ENCODE measurements at places on chromosomes 12 and 14.
A peak's percentile ranks its signal among the peaks of the same experiment; 100 is the strongest.

DNA sequence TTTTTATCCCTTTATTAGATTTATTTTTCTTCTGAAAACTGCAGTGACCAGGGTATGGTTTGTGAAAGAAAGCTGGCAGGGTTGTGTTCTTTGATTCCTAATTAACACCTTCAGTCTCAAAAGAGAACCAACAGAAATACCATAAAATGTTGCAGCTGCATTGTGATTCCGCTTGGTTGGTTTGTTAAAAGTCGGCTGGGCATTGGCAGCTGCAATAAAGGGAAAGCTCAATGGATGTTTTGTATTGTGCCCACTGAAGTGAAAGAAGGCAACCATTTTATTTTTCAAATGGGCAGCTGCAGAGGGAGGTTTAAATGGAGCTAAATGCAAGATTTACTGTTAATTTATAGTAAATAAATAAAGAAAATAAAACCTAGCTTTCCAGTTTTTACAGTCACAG is 16.7 kb downstream of the LGR5 start:
- DNase-seq, result no peak

- DNase-seq, result no peak
These were observed 6.0 kb downstream of the TEDC1 start for GRCh38 chr14:105496831-105497591.

- no peak for DNase-seq
These were observed 524.1 kb upstream of the TBX3 start for GRCh38 chr12:115208098-115208497.

- DNase-seq, result no peak
These were observed 16.1 kb downstream of the TAMALIN start for GRCh38 chr12:52022841-52023181.

- DNase-seq, result no peak
These were observed 73.4 kb upstream of the EIF5 start for GRCh38 chr14:103260629-103261124.

DNA sequence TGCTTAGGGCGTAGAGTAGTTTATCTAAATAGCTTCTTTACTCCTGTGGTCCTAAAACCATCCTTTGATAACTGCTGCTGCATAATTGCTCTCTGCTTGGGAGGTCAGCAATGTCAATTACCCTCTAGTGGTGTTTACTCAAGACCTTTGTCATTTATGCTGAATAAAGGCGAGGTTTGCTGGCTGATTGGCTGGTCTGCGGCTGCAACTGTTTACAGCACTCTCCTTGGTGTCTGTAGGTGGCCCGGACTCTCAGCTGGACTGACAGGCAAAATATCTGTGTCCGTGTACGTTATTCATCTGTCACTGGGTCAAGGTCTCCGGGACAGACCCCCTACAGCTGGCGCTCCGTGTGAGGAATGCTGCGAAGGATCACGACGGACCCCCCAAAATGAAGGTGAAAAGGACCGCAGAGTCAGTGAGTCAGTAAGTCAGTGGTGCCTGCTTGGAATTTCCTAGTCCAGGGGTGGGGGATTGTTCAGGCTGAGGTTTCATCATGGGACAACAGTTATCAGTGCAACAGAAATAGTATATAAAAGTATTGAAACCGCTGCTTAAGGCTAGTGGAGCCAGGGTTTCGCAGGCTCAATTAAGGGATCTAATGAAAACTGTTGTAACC is 253.3 kb upstream of the DIO2 start:
- no peak for DNase-seq

- no peak for DNase-seq
These were observed 7.7 kb upstream of the ATXN2 start for GRCh38 chr12:111606767-111607230.

GRCh38 chr14:50823051-50823761 is 7.8 kb downstream of the NIN start:
- DNase-seq, result no peak

- no peak for DNase-seq
These were observed 278.9 kb upstream of the LMO3 start for GRCh38 chr12:16884819-16885218.

GRCh38 chr14:51118993-51119392 is 24.1 kb upstream of the TRIM9 start:
- DNase-seq, result no peak

GRCh38 chr12:126282691-126283090 is 1217.5 kb downstream of the AACS start:
- no peak for DNase-seq

DNA sequence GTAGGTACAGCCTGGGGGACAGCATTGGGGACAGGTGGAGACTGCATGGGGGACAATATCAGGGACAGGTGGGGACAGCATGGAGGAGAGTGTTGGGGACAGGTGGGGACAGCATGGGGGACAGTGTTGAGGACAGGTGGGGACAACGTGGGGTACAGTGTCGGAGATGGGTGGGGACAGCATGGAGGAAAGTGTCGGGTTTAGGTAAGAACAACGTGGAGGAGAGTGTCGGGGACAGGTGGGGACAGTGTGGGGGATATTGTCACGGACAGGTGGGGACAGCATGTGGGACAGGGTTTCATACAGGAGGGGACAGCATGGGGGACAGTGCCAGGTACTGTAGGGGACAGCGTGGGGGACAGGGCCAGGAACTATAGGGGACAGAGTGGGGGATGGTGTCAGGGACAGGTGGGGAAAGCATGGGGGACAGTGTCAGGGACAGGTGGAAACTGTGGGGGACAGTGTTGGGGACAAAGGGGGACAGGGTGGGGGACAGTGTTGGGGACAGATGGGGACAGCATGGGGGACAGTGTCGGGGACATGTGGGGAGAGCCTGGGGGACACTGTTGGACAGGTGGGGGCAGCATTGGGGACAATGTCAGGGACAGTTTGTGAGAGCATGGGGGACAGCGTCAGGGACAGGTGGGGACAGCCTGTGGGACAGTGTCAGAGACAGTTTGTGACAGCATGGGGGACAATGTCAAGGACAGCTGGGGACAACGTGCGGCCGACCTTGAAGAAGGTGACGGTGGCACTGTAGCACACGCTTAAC is 213.1 kb downstream of the TMEM121 start:
- no peak for DNase-seq

DNA sequence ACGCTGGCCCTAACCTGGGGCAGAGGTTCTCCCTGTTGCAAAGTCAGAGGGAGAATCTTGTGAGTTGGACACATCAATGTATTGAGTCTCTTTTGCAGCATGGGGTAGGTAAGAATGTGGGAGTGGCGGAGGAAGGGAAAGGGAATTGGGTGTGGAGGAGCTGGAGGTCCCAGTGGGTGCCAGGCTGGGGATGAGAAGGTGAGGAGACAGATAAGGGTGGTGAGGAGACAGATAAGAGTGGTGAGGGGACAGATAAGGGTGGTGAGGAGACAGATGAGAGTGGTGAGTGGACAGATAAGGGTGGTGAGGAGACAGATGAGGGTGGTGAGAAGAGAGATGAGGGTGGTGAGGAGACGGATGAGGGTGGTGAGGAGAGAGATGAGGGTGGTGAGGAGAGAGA is 72.9 kb upstream of the SFSWAP start:
- DNase-seq, result peak; percentile 16

DNA sequence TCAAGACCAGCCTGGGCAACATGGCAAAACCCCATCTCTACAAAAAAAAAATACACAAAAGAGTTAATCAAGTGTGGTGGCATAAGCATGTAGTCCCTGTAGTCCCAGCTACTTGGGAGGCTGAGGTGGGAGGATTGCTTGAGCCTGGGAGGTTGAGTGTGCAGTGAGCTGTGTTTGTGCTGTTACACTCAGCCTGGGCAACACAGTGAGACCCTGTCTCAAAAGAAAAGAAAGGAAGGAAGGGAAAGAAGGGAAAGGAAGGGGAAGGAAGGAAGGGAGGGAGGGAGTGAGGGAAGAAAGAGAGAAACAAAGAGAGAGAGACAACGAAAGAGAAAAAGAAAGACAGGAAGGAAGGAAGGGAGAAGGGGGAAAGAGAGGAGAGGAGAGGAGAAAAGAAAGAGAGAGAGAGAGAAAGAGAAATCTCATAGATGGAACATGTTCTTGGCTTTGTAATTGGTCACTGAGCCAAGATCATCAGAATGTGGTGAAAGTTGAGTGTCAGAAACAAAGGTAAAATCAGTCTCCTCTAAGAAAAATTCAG is 26.8 kb upstream of the NAP1L1 start:
- DNase-seq, result no peak

GRCh38 chr14:68934066-68934465 is 45.0 kb downstream of the ACTN1 start:
- no peak for DNase-seq

DNA sequence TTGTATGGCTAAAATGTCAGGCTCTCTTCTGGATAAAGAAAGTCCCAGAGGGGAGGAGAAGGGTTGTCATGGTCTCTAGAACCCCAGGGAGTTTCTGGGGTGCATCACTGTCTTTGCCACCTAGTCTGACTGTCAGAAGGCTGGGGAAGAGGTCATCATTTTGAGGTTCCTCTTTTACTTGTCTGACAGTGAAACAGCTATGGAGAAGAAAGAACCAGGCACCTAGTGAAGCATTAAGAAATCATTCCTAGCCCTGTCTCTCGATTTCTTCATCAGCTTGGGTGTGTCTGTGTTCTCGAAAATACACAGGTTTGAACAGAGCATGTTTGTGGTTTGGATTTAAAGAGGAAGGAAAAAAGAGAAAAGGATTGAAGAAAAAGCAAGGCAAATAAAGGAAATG is 158.7 kb upstream of the LRIG3 start:
- DNase-seq, result no peak

- no peak for DNase-seq
These were observed 21.4 kb downstream of the TMEM116 start for GRCh38 chr12:111991535-111991934.

DNA sequence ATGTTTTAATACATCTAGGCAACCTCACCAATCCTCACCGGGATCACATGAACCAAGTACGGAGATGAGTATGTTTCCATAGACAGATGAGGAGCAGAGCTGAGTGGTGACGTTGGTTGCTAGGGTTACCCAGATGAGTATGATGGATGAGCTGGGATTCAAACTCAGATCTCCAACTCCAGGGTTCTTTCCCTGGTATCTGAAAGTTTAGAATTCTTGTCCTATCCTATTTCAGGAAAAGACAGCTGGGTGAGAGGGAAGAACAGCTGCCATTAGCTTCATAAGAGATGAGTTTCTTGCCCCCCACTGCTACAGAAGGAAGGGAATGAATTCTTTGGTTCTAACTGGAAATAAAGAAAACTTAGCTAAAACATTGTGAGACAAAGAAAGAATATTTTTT is 728.9 kb upstream of the TBX3 start:
- DNase-seq, result no peak

DNA sequence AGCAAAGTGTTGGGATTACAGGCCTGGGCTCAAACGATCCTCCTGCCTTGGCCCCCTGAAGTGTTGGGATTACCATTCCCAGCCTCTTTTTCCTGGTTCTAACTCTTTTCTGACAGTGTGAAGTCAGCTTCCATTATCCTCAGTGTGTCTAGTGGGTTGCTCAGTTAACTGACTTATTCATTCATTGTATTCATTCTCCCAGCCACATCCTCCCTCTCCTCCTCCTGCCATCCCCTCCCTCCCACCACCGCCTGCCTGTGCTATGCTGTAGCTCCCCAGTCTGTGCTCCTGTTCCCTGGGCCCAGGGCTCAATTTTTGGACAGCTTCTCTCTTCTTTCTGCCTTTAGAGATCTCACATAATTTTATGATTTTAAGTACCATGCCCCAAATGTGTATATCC is 19.4 kb downstream of the ATP6V0A2 start:
- DNase-seq, result no peak

DNA sequence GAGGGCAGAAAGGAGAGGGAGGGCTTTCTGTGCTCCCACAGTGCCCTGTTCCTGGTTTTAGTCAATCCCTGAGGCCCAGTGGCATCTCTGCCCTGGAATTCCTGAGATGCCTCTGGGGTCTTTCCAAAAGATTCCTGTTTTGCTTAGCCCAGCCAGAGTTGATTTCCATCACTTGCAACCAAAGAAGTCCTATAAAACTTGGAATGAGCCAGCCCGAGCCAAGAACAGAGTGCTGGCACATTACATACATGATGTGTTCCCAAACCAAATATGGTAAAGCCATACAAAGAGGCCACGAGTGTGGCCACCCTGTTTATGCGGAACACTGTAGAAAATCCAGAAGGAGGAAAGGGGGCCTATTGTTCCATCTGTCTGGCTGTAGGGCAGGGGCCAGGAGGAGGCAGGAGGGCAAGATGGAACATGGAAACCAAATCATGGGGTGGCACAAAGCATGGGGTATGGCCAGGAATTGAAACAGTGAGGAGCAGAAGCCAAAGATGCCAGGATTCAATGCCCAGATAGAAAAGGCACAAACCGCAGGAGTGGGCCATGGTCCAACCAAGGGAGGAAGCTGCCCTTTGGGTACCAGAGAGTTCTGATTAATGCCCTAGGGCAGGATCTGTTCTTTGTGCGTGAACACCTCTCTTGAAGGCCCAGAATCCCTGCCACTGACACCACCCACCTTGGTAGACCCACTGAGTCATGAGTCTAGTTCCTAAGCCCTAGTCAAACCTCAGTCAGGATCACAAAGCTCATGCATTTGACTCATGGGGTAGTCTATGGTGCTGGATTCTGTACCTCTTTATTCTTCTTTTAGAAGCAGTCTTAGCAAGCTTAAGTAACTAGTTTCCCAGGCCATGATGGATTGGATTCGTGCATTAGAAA is 75.2 kb downstream of the LRRC74A start:
- DNase-seq, result no peak

GRCh38 chr14:91882776-91883175 is 15.4 kb upstream of the TC2N start:
- DNase-seq, result no peak

DNA sequence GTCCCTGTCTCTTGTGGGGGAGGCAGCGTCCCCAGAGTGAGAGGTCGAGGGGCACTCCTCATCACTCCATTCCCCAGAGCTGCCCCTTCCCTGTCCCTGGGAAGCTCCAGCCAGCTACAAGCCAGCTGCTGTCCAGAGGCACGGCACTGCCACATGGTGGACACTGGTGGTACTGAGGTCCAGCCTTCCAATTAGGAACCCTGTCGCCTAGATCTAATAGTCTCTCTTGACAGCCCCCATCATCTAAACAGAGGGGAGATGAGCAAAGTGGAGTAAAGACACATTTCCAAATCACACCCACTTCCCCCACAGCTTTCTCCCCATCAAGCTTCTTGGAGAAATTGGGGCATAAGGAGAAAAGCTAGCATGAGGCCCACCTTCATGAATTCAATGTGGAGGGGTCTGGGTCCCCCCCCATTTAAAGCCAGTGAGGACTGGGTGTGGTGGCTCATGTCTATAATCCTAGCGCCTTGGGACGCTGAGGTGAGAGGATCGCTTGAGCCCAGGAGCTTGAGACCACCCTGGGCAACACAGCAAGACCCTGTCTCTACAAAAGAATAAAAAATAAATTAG is 2.1 kb upstream of the INHBE start:
- DNase-seq, result peak; percentile 50

DNA sequence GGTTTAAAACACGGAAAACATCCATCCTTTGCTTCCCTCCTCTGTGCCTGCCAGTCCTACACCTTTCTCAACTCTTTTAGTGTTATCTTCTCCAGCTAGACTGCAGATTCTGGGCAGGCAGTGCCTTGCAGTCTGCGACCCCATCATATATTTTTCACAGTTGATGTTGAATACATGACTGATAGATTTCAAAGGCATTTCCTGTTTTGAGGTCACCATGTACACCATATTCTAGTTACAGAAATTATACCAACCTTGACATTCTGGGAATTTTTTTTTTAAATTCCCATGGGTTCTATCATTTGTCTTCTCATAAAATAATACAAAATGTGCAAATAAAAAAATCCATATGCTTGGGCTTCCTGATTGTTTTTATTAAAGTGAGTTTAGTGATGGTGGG is 16.6 kb downstream of the SOCS2 start:
- DNase-seq, result no peak

Measured in common myeloid progenitor, CD34-positive (primary cell).